Amniotic stem cell (primary cell): ENCODE measurements at places on chromosomes 13 and 19.

GRCh38 chr19:925087-925525, 729 bp upstream of the ARID3A start:
- no peak for DNase-seq

GRCh38 chr19:10830370-10830769, 5.6 kb downstream of the TMED1 start:
- DNase-seq: no peak

DNA sequence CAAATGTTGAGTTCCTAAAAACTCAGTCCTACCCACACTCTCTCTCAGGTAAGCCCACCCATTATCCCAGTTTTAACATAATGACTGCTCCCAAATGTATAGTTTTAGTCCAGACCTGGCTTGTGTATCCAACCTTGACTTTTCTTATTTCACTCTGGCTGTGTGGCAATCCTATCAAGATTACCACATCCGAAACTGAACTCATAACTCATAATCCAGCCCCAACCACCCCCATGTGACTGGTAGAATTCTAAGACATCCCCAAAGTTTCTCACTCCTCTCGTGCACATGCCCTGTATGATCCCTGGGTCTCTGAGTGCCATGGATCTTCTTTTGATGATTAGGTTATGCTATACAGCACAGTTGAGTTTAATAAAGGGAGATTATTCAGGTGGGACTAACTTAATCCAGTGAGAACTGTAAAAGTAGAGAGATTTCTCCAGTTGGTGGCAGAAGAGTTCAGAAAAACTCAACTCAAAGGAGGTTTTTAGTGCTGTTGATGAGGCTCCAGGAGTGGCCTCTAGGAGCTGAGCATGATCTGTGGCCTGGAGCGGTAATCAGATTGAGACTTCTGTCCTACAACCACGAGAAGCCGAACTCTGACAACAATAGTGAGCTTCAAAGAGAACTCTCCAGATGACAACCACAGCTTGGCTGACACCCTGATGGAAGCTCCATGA, 413.4 kb downstream of the ZNF536 start:
- no peak for DNase-seq

DNA sequence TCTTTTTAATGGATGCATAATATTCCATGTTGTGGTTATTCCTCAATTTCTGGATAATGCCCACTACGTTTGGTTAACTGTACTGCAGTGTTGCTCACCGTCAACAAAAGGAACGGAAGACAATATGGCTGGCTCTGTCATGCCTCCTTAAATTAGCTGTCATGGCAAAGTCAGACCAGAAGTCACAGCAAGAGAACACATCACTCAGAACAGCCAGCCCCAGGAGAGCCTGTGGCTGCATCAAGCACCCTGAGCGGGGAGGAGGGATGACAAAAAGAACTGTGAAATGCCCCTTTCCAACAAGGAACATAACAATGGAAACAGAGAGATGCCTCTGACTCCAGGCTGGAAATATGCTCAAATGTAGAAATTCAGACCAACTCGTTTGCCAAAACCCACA, 366.0 kb upstream of the ZNF507 start:
- DNase-seq: no peak

DNA sequence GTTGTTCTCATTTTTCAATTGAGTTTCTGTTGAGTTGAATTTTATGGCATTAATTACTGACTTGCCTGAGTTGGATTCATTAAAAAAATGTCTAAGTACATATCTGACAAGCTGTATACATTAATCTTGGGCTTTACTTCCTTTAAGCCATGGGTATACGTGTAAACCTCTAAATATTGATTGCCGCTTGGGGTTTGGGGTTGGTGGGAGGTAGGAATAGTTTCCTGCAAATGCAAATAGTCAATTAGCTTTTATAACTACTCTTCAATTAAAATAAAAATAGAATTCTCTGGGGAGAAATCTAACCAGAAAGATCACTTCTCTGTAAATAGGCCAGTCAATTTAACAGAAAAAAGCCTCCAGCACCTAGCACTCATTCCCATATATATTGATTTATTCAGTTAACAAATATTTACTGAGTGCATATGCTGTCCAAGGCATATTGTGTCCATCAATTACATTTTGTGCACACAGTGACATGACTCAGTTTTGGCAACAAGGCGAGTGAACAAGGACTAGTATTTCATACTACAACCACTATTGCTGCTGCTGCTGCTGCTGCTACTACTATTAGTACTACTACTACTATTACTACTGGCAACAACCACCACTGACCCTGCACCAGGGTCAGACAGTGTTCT, 306.8 kb downstream of the RFC3 start:
- DNase-seq: no peak

DNA sequence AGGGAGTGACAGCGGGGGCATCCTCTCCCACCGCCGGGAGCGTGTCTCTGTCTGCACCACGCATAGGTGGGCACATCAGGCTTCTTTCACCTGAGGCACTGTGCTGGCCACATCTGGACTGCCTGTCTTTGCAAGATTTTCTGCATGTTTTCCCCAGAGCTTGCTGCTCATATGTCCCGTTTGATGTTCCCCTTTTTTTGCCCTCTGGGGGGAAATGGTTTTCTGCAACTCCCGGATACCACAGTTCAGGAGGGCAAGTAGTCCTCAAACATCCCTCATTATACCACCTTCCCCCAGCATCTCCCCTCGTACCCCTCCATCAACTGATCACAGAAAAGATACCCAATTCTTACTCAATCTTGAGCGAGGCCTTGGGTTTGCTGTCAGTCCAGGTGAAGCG, 168.0 kb downstream of the PAN3 start:
- no peak for DNase-seq

DNA sequence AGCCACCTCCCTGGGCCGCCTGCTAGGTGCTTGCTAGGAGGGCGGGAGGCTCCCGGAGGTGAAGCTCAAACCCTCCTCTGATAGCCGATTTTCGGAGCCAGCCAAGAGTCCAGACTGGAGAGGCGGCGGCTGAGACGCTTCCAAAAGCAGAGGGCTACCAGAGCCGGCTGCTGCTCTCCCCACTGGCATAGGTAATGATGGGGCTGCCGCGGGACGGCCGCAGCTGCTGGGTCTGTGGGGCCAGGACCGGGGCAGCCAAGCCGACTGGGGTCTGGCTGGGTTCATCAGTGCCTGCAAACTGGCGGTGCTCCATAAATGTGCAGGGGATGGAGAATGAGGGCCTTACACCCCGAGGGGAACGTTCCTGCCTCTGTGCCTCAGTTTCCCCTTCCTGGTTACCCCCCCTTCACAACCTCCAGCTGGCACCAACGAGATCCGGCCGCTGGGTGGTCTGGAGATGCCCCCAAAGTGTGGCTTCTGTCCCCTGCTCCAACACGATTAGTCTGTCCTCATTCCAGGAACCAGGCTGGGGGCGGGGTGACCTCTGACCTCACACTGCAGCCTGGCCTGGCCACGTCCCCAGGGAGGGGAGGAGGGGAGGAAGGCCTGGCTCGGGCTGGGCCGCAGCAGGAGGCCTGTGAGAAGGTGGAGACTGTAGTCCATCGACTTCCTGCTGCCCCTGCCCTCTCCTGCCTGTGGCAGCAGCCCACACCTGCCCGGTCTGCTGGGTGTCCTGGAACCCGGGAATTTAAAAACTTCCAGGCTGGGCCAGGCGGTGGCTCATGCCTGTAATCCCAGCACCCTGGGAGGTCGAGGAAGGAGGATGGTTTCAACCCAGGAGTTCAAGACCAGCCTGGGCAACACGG, 3.8 kb upstream of the WDR18 start:
- DNase-seq: no peak

DNA sequence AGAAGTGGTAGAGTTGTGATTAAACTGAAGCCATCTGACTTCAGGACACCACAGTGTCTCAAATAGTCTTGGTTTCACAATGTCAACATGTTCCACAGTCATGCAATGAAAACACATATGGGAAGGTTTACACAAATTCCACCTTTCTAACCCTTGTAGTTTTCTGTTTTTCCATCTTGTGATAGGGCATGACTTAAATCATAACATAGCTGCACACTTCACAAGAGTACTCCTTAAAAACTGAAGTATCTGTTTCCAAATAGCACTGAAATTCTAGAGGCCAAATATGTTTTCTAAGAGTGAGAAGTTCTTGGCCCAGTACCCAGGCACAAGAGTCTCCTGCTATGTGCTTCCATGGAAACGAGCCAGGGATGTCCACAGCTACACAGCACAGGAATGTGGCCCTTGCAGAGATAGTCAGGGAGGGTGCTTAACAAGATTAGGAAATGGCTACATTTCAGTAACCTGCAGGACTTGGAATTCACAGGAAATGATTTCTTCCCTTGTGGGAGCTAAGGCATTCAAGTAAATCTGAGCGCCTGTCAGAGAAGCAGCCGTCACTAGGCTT, 269.1 kb downstream of the NDFIP2 start:
- DNase-seq: peak; percentile 70

- DNase-seq: no peak
Observed at GRCh38 chr13:30963791-30964190, 31.3 kb downstream of the TEX26 start.

GRCh38 chr19:12287958-12288500, 6.7 kb downstream of the ZNF44 start:
- no peak for DNase-seq

- no peak for DNase-seq
Observed at GRCh38 chr19:5165697-5166019, 175.0 kb downstream of the PTPRS start.
